T-helper 17 cell (primary cell): ENCODE measurements at places on chromosomes 16 and 17. TPM values are rescaled to one million over a fixed set of nuclear protein-coding genes. Genes with fewer than 3 reads are reported as not detected.

- no peak for DNase-seq
These were observed 134.7 kb downstream of the KCNJ12 start for GRCh38 chr17:21510686-21511362.

The KCNG4 gene
- not detected for total RNA-seq

The NUDT16L1 gene
- total RNA-seq, result 49.6 TPM

- DNase-seq, result no peak
These were observed 11.1 kb downstream of the USP6 start for GRCh38 chr17:5126719-5127488.

The DRC3 gene
- total RNA-seq, result not detected

DNA sequence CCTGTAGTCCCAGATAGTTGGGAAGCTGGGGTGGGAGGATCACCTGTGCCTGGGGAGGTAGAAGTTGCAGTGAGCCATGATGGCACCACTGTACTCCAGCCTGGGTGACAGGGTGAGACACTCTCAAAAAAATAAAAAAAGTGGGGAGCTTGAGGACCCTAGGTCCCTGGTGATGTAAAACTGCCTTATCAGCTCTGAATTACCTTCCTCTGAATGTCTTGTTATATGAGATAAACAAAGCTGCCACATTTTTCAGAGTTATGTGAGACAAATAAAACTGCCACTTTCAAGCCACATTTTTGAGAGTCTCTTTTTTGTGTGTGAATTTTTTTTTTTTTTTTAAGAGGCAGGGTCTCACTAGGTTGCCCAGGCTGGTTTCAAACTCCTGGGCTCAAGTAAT, 32.0 kb upstream of the B4GALNT2 start:
- no peak for DNase-seq

The COIL gene
- total RNA-seq, result 19.6 TPM

The EVPLL gene
- not detected for total RNA-seq

DNA sequence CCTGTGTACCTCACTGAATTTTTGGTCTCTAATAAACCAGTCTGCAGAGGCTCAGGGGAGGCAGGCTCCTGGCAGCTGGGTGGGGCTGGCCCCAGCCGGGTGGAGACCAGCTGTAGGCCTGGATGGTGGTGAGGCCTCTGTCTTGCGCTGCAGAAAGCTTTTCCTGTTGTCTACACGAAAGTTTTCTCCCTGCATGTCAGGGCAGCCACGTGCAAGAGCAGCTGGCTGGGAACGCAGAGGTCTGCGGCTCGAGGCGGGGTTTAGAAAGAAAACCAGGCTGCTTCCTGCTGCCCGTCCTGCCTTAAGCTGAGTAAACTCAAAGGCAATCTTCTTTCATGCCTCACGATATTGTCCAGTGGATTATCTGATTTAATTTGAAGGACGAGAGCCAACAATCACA, 2.4 kb downstream of the SERPINF1 start:
- no peak for DNase-seq

The HCRT gene
- not detected for total RNA-seq

DNA sequence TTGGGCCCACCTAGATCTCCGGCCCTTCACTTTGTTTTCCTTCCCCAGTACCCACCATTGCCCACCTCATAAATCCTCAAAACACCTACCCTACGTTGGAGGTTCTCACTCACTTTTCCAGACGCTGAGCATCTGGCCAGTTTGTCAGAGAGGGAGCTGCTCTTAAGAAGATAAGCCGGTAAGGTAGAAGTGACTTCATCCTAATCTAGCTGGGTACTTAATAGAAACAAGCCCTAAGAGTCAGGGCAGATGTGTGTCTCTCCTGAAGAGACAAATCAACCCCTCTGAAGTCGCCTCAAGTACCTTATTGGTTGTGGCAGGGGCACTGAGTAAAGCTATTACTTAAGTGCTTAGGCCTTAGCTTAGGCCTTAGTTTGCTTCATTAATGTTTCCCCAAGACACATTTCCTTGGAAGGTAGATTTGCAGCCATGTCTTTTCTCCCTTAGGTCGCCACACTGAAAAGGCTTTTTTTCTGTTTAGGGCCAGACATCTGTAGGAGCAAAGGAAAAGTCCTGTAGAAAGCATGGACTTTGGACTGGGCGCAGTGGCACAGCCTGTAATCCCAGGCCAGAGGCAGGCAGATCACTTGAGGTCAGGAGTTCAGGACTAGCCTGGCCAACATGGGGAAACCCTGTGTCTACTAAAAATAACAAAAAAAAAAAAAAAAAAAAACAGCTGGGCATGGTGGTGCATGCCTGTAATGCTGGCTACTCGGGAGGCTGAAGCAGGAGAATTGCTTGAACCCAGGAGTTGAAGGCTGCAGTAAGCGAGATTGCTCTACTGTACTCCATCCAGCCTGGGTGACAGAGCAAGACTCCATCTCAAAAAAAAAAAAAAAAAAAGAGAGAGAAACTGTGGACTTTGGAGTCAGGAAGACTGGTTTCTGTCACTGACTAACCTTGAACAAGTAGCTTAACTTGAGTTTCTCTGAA, 1.0 kb downstream of the TACO1 start:
- no peak for DNase-seq

The MARVELD3 gene
- total RNA-seq, result not detected

DNA sequence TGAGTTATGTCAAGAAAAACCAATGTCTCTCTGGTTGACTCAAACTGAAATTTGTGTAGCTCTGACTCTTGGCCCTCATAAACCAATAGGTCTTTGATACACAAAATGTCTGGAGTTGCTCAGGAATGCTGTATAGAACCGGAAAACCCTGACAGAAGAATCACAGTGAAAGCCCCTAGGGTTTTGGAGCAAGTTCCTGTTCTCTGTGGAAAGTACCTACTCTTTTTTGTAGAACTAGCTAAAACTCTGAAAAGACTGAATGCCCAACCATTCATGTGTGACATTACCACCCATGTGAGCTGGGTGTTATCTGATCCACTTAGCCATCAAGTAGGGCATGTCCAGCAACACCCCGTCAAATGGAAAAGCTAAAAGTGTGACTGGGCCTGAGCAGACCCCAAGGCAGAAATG, 28.8 kb downstream of the CCL4 start:
- DNase-seq, result no peak

- no peak for DNase-seq
These were observed 62.2 kb upstream of the ADORA2B start for GRCh38 chr17:15882777-15883176.

- peak; percentile 45 for DNase-seq
These were observed 30.0 kb downstream of the TBC1D16 start for GRCh38 chr17:80005360-80006338.

- no peak for DNase-seq
These were observed 1.1 kb upstream of the STAT5B start for GRCh38 chr17:42277342-42277712.

DNA sequence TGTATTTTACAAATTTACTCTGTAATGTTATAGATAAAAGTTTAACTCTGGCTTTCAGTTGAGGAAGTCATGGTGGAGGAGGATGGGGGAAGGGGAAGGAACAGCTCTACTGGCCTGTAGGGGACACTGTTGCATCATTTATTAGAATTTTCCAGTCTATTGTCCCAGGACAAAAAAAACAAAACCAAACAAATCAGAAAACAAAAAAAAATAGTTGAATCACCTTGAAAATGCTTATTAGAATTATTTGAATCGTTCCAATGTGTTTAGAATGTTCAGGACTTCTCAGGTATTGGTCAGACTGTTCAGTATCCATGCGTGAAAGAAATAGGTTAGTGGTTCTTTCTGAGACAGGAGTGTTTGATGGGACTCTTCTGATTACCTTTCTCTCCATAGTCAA, 242.0 kb downstream of the FTO start:
- DNase-seq, result no peak

The OTOP3 gene
- not detected for total RNA-seq

- no peak for DNase-seq
These were observed 37.3 kb downstream of the BCO1 start for GRCh38 chr16:81275795-81276194.

- peak; percentile 19 for DNase-seq
These were observed 431 bp downstream of the SLFN11 start for GRCh38 chr17:35372846-35373533.

- DNase-seq, result no peak
These were observed 9.0 kb downstream of the HAS3 start for GRCh38 chr16:69114346-69114975.

GRCh38 chr16:49470513-49470991, 96.9 kb downstream of the C16orf78 start:
- DNase-seq, result no peak

The HSPB9 gene
- total RNA-seq, result not detected

DNA sequence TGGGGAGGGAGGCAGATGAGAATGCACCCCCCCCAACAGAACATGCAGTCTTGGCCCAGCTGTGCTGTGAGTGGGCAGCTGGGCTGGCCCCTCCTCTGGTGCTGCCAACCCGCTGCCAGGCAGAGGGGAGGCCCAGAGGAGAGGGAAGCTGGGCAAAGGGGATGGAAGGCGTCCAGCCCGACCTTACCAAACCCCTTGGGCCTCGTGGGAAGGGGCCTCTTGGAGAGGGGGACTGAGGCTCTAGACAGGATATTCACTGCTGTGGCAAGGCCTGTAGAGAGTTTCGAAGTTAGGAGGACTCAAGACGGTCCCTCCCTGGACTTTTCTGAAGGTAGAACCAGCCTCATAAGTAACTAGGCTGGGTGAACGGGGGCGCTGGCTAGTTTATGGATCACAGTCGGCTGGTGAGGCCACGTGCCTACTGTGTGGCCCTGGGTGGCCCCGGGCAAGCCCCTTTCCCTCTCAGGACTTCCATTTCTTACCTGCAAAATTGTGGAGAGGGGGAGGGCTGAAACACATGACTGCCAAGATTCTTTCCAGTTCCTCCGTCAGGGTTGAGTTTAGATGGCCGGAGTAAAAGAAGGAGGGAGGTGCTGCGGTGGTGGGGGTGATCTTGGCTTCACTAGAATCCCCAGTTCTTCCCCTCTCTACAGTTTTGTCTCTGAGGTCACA, 857 bp upstream of the STAT5A start:
- no peak for DNase-seq

DNA sequence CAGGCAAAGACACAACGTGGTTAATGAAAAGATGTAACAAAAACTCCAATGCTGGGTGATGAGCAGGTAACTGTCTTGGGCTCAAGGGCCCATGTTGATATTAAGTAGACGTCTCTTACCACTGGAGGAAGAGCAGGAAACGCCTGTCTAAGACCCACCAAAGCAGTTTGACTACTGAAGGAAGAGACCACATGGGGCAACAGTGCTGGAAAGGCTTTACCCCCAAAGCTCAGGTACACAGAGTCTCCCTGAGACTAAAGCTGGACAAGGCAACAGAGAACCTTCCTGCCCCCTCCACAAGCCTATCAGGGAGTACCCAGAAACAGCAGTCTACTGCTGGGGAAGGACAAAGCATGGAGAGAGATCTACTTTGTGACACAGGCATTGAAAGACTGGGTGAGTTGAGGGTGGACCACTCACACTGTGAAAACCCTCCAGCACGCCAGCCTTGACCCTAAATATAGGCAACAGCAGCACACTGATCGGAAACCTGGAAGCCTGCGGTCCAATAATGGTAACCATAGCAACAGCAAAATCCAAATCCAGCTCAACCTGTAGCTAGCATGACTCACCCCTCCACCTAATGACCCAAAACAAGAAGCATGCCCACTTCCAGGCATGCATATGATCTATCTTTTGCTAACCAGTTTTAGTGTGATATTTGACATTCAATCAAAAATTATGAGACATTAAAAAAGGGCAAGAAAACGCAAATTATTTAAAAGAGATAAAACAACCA, 270.5 kb upstream of the SDK2 start:
- no peak for DNase-seq

- no peak for DNase-seq
These were observed 21.7 kb downstream of the KATNIP start for GRCh38 chr16:27571433-27572326.

The CCDC40 gene
- total RNA-seq, result 4.5 TPM

- DNase-seq, result peak; percentile 85
These were observed at the start of gene UNC119 for GRCh38 chr17:28552176-28552999. TSS of gene UNC119 (minus strand) at chr17:28552624. CDS start at chr17:28552557, 67 bp downstream.

The C17orf100 gene
- 2.5 TPM for total RNA-seq

DNA sequence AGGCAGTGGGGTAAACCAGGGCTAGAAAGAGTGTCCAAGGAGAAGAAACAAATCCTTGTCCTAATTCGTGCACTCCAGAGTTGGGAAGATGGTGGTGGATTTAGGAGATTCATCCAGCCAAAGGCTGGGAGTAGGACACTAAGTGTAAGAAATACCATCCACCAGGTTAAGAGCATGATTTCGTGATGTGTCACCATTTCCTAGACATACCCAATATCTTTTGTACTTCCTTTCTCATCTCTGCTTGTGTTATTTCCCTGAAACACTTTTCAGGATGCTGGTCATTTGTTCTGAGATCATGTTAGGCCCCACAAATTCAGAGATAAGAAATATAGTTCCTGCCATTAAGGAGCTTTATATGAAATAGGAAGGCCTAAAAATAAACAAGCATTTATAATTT, 106.3 kb upstream of the HLF start:
- DNase-seq, result no peak

The CIITA gene
- total RNA-seq, result 9.7 TPM
